ENCODE measurements at places on chromosomes 11 and 22. TPM values are rescaled to one million over a fixed set of nuclear protein-coding genes. Genes with fewer than 3 reads are reported as not detected.

GRCh38 chr11:76241243-76242000, 35.1 kb upstream of the WNT11 start:
- no peak for DNase-seq

- no peak for DNase-seq
Observed at GRCh38 chr11:95157824-95158223, 68.2 kb downstream of the ENDOD1 start.

DENND6B gene
- 2.8 TPM for total RNA-seq

GGT5 gene
- 4.4 TPM for total RNA-seq

GRCh38 chr22:37626144-37626543, 13.3 kb upstream of the SH3BP1 start:
- DNase-seq = peak; percentile 85

SHISAL1 gene
- total RNA-seq = 11.4 TPM

- no peak for DNase-seq
Observed at GRCh38 chr22:45866126-45866645, 110.8 kb downstream of the WNT7B start.

- no peak for DNase-seq
Observed at GRCh38 chr11:15673408-15673831, 558.7 kb downstream of the INSC start.

OR8A1 gene
- total RNA-seq = not detected

GRCh38 chr11:64130618-64131017, 35.3 kb downstream of the MACROD1 start:
- no peak for DNase-seq

CENATAC gene
- 30.9 TPM for total RNA-seq

DNA sequence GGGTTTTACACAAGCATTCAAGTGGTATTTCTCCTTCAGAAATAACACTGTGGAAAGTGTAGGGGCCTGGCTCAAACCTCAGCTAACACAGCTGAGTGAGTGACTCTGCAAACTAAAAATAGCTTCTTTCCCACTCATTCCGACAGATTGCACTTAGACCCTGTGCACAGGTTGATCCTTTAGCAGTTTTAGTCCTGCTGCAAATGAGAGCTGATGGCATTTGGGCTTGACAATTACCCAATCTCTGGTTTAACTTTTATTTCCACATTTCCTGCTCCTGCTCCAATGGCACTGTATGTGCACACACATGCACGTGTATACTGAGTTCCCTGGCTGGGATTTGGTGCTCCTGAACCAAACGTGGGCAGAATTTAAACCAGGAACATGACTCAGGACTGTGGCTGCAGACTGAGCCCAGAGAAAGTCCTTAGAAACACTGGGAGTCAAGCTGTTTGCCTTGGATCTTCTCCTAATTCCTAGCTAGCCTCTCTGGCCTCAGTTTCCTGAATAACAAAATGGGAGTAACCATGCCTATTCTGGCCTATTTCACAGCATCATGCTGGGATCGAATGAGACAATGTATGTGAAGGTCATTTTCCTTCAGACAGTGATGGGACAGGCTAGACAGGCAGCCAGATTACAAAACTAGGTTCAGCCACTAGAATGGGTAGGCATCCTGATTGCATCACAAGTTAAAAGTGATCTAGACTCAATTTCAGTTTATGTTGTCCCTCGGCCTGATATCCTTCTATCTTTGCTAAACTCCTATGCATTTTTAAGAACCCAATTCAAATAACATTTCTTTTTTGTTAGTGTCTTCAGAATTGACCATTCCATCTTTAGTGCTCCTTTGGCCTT, 58.2 kb downstream of the SERGEF start:
- peak; percentile 29 for DNase-seq

CBX7 gene
- total RNA-seq = 8.0 TPM

PRCP gene
- 41.1 TPM for total RNA-seq

PKDREJ gene
- total RNA-seq = 0.09 TPM

MYH9 gene
- total RNA-seq = 339 TPM

DNA sequence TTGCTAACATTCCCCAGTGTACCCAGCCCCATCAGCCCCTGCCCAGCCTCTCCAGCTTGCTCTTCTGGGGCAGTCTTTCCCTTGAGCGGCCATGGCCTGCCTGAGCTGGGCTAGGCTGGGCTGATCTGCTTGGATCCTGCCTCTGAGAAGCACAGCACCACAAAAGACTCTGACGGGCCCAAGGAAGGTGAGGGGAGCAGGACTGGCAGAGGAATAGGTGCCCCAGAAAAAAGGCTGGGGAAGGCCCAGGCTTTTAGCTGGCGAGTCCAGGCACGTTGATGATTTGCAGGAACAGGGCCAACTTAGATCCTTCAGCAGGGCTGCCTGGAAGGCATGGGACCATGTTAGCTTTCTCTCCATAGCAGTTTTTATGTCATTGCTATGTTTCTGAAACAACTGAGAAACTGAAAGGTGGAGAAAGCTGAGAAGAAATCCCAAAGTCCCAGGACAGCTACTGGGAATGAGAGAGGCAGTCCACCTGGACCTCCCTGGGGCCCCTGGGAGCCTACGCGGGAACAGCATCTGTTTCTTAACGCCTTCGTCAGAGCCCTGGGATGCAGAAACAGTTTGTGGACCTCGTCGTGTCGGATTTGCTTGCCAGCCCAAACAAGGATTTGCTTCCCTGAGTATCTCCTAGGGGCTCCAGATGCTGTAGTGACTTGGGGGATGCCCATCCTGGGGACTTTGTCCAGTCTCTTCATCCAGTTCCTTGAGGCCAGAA, 24.4 kb upstream of the FXYD6 start:
- no peak for DNase-seq

GRCh38 chr11:64459609-64460008, 100.6 kb downstream of the RPS6KA4 start:
- DNase-seq = no peak

GRCh38 chr11:6283453-6284023, 23.9 kb downstream of the CCKBR start:
- DNase-seq = no peak
